ENCODE measurements at places on chromosomes 7 and 10.

DNA sequence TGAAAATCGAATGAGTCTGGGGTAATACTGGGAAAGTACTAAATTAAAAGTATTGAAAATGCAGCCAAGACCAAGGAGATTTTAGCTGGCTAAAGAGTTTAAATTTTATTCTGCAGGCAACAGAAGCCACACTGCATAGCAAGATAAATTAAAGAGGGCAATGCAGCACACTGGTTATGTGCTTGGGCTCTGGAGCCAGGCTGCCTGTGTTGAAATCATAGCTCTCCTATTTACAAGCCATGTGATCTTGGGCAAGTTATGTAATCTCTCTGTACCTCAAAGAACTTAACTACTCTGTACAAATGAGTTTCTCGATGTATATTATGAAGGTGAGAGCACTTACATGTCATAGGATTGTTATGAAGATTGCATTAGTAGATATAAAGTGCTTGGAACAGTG is 9.9 kb downstream of the SLC25A13 start:
- no peak for DNase-seq

- DNase-seq, result no peak
These were observed 270.7 kb upstream of the IGFBP3 start for GRCh38 chr7:46191776-46192175.

DNA sequence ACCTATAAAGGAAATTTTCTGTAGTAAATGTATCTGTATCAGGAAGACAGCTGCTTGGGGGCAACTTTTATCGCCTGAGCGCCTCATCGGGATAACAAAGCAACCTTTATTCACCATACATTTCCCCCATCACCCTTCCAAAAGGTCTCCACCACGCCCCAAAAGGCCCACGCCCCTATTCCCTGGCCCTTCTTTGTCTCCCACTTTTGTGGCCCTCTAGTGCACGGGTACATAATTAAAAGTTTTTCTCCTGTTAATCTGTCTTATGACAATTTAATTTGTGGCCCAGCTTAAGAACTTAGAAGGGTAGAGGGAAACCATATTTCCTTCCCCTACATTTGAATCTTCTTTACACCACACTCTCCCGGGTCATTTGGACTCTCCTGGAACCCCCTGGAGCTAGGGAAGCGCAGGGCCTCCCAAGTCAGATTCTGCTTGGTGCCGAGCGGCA is 625 bp downstream of the RP9 start:
- DNase-seq, result no peak

GRCh38 chr10:129413024-129413423 is 54.0 kb upstream of the MGMT start:
- DNase-seq, result no peak

DNA sequence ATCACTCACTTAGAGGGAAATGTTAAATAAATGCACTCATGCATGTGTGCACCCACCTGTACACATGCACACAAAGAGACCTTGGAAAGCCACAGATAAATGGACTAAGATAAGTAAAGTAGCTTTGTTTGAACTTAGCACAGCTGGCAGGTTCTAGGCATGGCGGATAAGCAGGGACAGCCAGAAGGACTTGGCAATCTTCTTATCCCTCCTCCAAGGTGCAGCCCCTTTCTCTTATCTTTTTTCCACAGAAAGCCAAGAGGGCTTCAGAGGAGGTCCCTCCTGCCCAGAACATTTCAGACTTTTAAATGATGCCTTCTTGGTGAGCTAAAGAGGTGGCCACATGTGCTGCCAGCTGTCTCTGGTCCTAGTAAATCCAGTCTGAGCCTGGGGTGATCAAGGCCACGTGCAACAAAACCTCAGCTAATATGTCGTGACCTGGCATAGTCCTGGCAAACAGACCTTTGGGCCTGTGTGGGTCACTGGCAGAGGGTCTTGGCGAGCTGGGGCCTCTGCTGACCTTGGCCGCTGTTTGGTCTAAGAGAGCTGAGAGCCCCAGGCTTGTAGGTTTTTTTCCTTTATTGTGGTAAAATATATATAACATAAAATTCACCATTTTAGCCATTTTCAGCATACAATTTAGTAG is 43.2 kb upstream of the SLC35B4 start:
- DNase-seq, result no peak

DNA sequence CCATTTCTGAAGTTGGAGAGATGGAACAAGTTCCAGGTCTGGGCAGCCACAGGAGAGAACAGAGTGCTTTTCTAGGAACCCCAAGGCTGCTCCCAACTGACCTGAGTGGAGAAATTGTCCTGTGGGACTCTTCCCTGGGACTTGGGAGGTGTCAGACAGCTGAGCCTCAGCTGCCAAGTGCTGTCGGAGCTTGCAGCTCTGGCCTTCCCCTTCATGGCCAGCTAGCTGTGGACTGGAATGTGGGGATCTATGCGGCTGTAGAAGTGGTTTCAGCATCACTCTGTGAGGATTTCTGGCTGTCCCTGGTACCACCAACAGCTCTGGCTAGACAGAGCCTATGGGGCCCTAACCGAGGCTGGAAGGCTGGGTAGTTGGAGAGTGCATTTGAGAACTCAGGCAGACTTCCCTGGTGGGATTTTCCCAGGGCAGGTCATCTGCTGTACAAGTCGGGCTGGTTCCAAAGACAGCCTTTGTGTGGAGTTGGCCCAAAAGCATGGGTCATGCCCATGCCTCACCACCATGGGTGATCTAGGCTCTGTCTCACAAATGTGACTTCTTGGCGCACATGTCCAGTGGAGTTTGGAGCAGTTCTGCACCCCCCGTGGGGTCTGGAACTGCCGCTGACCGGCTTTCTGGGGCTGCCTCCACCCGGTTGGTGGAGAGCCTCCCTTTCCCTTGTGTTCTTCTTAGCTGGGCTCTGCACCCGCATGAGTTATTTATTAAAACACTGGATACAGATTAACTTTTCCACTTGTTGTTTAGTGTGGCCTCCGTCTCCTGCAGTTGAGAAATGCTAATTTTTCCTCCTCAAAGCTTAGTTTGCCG is 10.9 kb downstream of the SUFU start:
- no peak for DNase-seq

DNA sequence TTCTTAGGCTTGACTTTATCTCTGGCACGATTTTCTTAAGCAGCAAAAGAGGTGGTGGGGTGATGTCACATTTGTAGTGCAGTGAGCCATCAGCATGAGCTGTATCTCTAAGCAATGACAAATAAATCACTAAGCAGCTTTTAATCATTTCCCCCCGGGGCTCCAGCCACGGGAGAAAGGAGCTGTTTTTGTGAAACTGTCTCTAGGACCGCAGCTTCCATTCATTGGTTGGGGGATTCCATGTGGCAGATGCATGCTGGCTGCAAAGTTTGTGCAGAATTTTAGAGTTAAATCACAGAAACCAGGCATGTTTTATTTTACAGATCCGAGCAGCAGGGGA is 464 bp downstream of the KIAA1217 start:
- no peak for DNase-seq

DNA sequence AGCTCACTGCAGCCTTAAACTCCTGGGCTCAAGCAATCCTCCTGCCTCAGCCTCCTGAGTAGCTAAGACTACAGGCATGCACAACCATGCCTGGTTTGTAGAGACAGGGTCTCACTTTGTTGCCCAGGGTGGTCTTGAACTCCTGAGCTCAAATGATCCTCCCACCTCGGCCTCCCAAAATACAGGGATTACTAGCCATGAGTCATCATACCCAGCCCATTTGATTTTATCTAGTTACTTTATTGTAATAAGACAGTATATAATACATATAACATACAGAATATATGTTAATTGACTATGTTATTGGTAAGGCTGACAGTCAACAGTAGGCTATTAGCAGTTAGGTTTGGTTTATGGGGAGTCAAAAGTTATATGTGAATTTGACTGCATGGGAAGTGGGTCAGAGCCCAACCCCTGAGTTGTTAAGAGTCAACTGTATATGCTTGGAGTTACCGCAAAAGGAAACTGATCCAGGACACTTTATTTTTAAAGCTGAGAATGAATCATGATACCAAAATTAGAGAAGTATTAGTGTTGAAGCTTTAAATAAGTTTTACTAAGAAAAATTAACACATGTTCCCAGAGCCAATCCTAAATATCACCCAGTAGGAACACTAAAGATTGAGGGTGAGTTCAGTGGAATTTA is 20.7 kb upstream of the KMT2E start:
- no peak for DNase-seq

- no peak for DNase-seq
These were observed 71.0 kb upstream of the ADAM12 start for GRCh38 chr10:126459032-126459831.

DNA sequence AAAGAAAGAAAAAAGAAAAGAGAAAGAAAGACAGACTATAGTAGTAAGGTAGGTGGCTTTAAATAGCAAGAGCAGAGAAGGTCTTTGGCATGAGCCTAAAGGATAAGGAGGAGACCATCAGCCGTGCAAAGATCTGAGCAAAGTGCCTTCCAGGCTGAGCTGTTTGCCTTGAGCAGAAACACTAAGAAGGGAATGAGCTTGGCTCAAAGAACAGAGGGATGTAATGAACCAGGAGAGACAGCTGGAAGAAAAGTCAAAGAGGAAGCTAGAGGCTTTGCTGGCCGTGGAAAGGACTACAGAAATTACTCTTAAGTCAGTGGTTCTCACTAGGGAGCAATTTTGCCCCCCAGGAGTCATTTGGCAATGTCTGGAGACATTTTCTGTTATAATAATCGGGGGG is 228.6 kb downstream of the FGFR2 start:
- no peak for DNase-seq

DNA sequence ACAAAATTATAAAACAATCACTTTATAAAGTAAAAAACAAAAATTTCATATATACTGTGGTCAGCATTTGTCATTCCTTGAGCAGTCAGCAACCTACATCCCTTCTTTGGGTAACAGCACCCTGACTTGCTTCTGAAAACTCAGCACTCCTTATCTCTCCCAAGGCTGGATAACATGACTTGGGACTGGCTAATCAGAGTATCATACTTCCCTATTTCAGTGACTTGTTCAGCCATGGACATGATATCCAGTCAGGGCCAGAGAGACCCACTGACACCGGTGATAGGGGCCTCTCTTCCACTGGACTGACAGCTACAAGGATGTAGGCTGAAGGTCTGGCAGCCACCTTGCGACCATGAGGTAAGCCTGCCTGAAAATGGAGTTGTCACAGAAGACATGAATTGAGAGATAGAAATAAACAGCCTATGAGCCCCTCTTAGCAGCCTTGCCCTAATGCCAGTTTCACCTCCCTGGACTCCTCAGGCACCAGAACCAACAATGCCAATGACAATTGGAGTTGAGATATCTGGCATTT is 84.4 kb upstream of the NEBL start:
- DNase-seq, result no peak

GRCh38 chr7:102471791-102472125 is 7.0 kb downstream of the POLR2J start:
- DNase-seq, result no peak

GRCh38 chr10:132865171-132865631 is 77.2 kb downstream of the CFAP46 start:
- DNase-seq, result no peak

GRCh38 chr7:149853157-149853556 is 15.0 kb downstream of the ZNF862 start:
- DNase-seq, result no peak

GRCh38 chr10:62972103-62972502 is 155.9 kb upstream of the EGR2 start:
- DNase-seq, result no peak

GRCh38 chr10:113479346-113480080 is 73.3 kb upstream of the HABP2 start:
- DNase-seq, result no peak

DNA sequence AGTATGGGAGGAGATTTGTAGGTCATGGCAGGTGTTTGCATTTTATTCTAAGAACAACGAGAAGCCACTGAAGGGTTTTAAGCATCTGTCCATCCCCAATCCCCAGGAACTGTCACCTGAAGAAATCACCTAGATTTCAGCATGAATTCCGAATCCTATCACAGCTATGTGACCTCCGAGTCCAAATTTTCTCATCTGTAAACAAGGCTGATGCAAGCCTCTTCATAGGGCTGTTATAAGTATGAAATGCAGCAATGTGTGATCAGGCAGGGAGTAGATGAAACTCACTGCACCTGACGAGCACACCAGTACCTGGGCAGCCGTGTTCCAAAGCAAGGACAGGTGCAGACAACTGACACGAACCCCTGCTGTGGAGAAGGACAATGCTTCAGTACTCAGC is 14.0 kb downstream of the HABP2 start:
- DNase-seq, result no peak

DNA sequence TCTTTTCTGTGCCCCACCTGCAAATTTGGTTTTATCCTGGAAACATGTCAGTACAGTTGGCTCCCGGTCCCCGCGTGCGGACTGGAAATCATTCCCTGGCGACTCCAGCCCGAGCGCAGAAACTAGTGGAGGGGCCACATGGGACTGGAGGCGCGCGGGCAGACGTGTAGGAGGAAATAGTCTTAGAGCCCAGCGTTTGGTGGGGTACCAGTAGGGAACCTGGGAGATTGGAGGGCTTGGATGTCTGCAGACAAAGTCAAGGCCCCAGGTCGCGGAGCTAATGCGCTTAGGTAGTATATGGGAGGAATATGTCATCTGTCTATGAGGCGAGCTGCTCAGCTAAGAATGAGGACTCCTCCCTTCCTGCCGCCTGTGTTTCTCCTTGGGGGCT is 1.3 kb downstream of the GALNT17 start:
- DNase-seq, result no peak

DNA sequence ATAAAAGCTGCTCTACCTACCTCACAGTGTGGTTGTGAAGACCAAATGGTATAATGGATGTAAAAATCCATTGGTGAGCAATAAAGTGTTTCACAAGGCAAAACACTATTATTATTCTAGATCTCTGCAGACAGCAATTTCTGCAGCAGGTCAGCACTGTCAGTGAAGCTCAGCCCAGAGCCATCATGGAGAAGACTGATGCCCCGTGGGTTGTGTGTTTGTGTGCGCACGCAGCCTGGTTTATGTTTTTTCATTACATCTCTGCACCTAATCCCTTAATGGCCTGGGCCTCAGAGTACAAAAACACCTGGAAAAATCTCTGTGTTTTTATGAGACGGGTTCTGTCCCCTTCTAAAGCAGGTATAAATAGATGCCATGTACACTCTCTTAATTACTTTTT is 64.2 kb downstream of the PARP12 start:
- no peak for DNase-seq

GRCh38 chr7:25408876-25409275 is 180.6 kb upstream of the NPVF start:
- no peak for DNase-seq

- no peak for DNase-seq
These were observed 68.6 kb downstream of the DYNC2I1 start for GRCh38 chr7:158924956-158925355.

GRCh38 chr7:108497082-108497725 is 28.7 kb downstream of the PNPLA8 start:
- DNase-seq, result peak; percentile 46

Measured in activated CD4-positive, alpha-beta T cell treated with anti-CD3 and anti-CD28 coated beads, Interleukin-2, amount 50 U/mL, for 24 hours (primary cell).